Amniotic stem cell (primary cell): ENCODE measurements at places on chromosomes 7 and 10.

- DNase-seq: no peak
Measured at GRCh38 chr7:14196555-14196954, 207.1 kb upstream of the ETV1 start.

DNA sequence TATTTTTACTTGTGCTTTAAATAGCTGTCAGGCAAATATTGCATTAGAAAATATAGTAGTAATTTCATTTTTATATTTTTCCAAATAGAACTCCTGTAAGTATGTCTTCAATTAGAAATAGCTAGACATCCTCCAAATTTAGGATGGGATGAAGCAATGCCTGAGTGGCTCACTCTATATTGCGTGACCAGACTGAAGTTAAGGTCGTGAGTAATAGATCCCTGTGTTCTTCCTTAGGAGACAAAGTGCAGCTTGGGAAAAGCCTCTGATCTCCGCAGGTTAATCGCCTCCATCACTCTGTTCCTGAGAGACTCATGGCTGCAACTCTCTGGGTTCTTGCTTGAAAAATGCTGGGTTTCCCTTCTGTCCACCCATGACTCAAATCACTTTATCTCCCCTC, 484.8 kb upstream of the ANKRD30A start:
- DNase-seq: no peak

DNA sequence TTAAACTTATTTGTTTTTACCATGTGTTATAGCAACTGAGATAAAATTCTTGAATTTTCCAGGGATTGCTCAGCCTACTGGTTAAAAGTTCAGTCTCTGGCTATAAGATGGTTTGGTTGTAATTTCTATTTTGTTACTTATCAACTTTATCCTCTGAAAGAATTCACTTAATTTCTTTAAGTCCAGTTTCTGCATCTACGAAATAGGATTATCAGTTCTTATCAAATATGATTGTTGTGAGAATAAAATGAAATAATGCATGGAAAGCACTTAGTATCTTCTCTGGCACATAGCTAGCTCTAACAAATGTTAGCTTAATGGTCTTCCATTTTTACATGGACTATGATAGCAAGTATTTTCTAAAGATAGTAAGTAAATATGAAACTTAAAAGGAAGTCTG, 53.3 kb downstream of the SEMA3D start:
- DNase-seq: no peak

DNA sequence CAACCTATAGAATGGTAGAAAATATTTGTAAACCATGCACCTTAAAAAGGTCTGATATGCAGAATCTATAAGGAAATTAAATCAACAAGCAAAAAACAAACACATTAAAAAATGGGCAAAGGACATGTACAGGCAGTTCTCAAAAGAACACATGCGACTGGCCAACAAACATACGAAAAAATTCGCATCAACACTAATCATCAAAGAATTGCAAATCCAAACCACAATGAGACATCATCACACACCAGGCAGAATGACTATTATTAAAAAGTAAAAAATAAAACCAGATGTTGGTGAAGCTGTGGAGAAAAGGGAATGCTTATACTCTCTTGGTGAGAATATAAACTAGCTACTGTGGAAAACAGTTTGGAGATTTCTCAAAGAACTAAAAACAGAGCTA, 33.2 kb downstream of the TMEM229A start:
- DNase-seq: no peak

DNA sequence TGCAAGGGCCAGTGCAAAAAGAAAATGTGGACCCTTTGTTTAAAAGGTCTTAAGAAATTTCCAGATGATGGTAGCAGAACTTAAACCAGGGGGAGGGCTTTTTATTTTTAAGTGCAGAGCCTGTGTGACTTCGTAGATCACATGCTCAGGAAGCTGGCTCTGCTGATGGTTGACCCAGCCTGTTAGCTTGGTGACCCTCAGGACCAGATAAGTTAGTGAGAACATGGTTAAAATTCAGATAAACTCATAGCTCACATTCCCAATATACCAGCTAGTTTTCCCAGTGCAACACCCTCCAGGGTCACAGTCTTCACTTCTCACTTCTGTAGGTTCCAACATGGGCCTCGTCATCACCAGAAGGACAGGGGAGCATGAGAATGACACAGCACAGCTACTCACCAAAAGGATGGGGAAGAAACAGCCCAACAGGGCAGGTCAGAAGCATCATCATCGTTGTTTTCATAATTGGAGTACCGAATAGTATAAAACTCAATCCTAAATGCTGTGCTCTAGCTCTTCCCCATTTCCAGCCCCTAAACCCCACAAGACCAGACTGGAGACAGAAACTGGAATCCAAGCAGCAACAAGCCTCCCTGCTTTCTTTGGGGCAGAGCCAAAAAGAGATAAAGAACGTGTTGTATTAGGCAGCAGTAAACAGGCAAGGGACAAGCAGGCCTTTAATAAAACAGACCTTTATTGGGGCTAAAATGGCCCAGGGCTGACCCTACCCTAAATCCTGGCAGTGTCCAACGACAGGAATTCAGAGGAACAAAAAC, 102.2 kb upstream of the ANKRD1 start:
- no peak for DNase-seq

DNA sequence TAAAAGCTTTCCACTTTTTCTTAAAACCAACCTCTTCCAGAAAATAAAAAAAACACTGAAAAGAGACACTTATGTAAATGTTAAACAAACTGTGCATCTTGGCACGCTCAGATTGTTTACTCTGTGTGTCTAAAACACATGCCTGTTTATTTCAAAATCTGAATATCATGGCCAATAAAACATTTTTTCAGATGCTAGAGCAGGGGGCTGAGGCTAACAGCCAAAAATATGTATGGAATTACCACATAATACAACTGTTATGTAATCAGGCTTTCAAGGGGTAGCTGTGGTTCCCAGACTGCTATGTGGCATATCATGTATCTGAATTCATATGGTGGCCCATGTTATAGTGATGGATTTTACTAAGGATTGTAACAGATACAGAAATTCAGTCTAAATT, 130.4 kb downstream of the HIBADH start:
- DNase-seq: no peak

DNA sequence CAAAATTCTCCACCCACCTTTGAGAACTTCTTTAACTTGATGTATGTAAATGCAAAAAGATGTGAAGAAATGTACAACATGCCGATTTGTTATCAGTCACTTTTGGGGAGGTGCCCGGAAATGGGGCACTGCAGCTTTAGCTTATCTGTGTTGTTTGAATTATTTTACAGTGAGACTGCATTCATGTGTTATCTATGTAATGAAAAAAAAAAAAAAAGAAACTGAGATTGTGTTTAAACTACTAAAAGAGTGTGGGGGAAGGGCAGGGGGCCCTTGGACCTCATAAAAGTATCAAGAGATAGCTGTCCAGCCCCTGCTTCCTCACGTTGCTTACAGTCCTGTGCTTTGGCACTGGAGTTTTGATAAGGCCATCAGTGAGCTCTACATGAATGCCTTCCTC, 259.4 kb downstream of the STK31 start:
- no peak for DNase-seq
